ENCODE measurements at places on chromosomes 6 and 20.

GRCh38 chr6:44618371-44618770 is 230.9 kb downstream of the CDC5L start:
- no peak for DNase-seq

- DNase-seq, result no peak
These were observed 77.6 kb upstream of the SASH1 start for GRCh38 chr6:148265054-148265453.

GRCh38 chr20:35601990-35602389 is 13.6 kb upstream of the SPAG4 start:
- DNase-seq, result no peak

- DNase-seq, result no peak
These were observed 41.2 kb upstream of the NHSL1 start for GRCh38 chr6:138540468-138540867.

- DNase-seq, result no peak
These were observed 262.4 kb upstream of the MARCKS start for GRCh38 chr6:113594726-113595125.

GRCh38 chr6:156928126-156928525 is 150.9 kb downstream of the ARID1B start:
- no peak for DNase-seq

- no peak for DNase-seq
These were observed 1299.3 kb upstream of the GJE1 start for GRCh38 chr6:140833408-140833807.

GRCh38 chr6:109007521-109007920 is 87.1 kb downstream of the SESN1 start:
- DNase-seq, result no peak

- no peak for DNase-seq
These were observed 75.9 kb upstream of the MYL9 start for GRCh38 chr20:36465109-36466080.
